ENCODE measurements at places on chromosomes 1 and 21.

- no peak for DNase-seq
These were observed 332.8 kb downstream of the KCTD3 start for GRCh38 chr1:215899901-215900300.

DNA sequence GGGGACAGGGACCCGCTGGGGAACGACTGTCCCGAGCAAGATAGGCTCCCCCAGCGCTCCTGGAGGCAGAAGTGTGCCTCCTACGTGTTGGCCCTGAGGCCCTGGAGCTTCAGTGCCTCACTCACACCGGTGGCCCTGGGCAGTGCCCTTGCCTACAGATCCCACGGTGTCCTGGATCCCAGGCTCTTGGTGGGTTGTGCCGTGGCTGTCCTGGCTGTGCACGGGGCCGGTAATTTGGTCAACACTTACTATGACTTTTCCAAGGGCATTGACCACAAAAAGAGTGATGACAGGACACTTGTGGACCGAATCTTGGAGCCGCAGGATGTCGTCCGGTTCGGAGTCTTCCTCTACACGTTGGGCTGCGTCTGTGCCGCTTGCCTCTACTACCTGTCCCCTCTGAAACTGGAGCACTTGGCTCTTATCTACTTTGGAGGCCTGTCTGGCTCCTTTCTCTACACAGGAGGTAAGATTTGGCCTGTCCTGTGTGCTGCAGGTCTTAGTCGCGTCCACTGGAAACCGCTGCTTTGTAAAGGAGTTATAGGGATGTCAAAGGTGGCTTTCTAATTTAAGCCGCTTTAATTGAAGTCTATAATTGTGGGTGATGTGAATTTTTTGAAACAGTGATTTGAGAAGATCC, 717 bp downstream of the UBIAD1 start:
- DNase-seq: no peak

DNA sequence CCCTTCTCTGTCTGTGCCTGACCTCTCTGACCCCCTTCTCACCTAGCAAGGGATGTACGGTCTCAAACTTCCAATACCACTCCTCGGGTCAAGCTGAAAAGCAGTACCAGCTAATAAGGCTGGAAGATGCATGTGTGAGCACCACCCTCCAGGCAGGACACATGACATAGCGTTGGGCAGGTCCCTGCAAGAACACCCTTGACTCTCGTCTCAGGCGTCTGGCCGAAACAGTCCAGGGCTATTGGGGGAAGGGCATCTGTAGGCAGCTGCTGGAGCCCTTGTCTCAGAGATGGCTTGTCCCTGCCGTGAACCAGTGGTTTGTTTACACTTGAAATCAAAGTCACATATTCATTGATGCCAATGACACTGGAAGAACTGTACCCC, 56.5 kb downstream of the CD46 start:
- no peak for DNase-seq

GRCh38 chr1:80341021-80341420, 1334.5 kb upstream of the ADGRL4 start:
- DNase-seq: no peak

GRCh38 chr1:215636258-215636965, 69.3 kb downstream of the KCTD3 start:
- no peak for DNase-seq

DNA sequence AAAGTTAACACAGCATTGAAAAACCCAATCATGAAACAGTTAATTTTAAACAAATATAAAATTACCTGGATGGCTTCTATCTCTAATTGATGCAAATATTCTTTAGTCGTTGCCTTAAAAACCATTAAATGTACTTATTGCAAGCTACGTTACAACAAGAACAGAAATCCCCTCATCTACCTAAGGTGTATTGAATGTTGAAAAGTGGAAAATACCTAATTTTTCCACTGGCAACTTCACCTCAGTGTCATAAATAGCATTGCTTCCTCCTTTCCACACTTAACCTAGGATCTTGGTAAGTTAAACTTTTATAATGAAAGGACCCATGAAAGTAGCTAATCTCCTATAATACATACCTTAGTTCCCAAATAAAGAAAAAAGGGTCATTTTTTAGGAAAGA, 5.4 kb downstream of the GADD45A start:
- DNase-seq: no peak

DNA sequence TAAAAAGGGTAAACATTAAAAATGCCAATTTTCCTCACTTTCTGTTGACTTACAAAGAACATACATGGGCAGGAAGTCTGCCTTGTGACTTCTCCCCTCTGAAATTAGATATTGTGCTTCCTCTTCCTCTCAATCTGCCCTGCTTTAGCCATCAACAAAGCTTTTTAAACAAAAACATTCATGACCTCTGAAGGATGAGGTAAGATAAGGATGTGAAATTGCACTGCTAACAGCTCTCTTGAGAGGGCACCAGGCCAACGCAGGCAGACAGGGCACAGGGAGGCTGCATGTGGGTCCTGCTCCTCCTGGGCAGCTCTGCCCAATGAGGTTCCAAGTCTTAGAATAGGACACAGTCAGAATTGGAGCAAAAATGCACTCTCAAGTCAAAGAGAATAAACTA, 62.1 kb downstream of the DEGS1 start:
- no peak for DNase-seq

GRCh38 chr1:71252900-71253299, 172.1 kb upstream of the ZRANB2 start:
- DNase-seq: no peak

GRCh38 chr1:37410815-37411214, 63.6 kb upstream of the ZC3H12A start:
- no peak for DNase-seq

- no peak for DNase-seq
These were observed 3.5 kb downstream of the SH3BGRL3 start for GRCh38 chr1:26283279-26283853.

- peak; percentile 17 for DNase-seq
These were observed 20.6 kb upstream of the SH3D21 start for GRCh38 chr1:36285443-36286101.

GRCh38 chr1:187383366-187383765, 554.6 kb downstream of the PLA2G4A start:
- no peak for DNase-seq

- DNase-seq: no peak
These were observed 8.2 kb upstream of the C1orf141 start for GRCh38 chr1:67142931-67143330.

DNA sequence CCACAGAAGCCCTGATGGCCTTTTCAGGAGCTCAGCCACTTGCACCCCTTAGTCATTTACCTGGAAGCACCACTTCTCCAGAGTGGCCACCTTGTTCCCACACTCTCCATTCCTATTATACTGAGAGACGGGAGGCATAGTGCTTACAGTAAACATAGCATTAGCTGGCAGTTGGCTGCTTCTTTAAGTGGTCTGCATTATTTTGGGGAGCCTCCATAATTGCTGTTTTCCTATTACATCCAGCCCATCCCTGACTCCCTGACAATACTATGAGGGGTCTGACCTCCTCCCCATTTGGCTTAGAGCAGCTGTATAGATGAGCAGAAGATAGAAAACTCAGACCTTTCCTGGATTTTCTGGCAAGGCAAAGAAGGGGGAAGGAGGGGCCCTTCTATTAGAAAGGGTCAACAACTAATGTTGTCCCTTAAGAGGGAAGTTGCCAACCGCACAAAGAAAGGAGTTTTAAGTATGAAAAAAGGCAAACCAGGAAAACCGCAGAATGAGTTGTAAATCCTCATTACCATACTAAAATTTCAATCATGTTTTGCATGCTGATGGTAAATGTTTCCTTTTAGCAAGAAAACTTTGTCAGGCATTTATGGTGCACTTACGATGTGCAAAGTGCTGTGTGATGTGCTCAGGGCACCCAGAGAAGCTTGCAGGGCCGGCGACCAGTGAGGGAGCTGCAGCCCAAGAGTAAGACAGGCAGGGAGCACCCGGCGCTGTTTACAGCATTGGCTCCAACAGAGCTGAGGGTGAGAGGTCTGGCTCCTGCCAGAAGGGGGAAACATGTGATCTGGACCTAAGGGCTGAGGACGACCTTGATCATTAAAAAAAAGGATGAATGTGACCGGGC, 167.3 kb downstream of the ZZZ3 start:
- no peak for DNase-seq

DNA sequence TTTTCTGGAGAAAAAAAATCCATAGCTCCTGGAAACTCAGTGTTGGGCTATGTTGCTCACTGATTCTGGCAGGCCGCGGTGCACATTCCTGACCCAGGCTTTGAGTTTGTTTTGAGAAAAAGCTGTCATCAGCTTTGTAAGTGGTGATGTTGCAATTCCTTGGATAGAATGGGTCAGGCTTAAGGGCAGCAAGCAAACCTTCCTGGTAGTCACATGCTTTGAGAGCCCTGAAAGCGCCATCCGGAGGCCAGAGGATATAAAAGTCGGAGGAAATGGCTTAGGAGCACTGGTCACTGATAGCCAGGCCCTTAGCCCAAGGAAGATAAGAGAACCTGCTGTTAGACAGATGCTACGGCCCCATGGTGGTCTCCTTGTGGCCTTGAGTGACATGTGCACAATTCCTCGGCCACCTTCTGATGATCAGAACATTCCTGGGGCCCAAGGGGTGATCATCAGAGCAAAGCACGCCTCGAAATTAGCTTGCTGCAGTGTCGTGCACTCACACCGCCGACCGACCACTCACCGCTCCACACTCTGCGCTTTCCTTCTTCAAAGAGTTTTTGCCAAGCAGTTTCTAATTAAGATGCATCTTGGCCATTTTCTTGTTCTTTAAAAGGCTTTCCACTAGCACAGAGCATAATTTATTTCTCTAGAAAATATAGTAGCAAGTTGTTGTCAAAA, 78.6 kb downstream of the MAN1C1 start:
- no peak for DNase-seq

GRCh38 chr1:244678697-244679096, 25.8 kb downstream of the DESI2 start:
- no peak for DNase-seq

DNA sequence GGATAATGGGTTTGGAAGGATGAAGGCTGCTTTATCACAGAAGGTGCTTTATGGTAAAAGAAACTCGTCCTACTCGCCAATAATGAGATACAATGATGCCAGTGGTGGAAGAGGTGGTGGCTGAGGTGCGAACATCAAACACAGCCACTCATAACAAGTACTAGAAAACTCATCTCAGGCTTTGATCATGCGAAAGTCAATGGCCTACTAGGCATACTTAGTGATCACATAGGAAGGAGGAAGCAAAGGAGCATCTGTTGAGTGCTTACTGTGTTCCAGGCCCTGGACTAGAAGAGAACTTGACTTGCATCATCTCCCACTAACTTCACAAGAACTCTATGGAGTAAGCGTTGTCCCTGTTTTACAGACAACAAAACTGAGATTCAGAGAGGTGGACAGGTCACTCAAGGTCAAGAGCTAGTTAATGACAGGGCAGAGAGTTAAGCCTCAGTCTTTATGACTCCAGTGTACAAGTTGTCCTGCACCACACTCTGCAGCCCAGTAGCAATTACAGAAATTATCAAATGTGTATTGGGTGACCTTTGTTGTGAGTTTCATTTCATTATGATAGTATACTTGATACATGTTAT, 33.6 kb downstream of the RUNX1 start:
- DNase-seq: no peak

- no peak for DNase-seq
These were observed 16.5 kb downstream of the TTF2 start for GRCh38 chr1:117076648-117077047.

DNA sequence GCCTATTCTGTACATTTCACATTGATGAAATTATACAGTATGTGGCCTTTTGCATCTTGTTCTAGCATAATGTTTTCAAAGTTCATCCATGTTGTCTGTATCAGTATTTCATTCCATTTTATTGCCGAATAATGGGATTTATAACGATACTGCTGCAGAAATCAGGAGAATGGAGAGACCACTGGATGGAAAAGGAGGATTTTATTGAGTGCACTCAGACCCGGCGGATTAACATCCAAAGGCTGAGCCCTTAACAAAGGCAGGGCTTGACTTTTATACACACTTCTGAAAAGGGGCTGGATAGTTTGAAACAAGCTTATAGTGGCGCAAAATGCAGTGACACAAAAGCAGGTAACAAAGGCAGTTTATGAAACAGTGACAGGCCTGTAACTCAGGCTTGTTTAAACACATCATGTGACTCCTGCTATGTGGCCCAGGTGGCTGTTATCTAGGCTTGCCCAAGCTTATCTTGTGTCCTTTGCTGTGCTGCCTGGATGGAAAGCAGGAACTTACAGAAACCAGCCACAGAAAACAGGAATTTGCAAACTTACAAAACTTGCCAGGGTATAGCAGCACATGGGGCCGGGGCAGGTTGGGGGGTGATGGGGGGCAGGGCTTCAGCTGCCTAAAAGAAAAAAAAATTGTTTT, 32.8 kb upstream of the KCNJ15 start:
- DNase-seq: no peak

GRCh38 chr1:173867141-173867752, 542 bp downstream of the GAS5 start:
- no peak for DNase-seq

All from activated T-helper 1 cell treated with Interleukin-2 at 50 U/mL for 16 hours (primary cell).